ENCODE measurements at places on chromosomes 7 and 10.

- DNase-seq = no peak
Observed at GRCh38 chr7:107810626-107811025, 7.6 kb upstream of the SLC26A3 start.

DNA sequence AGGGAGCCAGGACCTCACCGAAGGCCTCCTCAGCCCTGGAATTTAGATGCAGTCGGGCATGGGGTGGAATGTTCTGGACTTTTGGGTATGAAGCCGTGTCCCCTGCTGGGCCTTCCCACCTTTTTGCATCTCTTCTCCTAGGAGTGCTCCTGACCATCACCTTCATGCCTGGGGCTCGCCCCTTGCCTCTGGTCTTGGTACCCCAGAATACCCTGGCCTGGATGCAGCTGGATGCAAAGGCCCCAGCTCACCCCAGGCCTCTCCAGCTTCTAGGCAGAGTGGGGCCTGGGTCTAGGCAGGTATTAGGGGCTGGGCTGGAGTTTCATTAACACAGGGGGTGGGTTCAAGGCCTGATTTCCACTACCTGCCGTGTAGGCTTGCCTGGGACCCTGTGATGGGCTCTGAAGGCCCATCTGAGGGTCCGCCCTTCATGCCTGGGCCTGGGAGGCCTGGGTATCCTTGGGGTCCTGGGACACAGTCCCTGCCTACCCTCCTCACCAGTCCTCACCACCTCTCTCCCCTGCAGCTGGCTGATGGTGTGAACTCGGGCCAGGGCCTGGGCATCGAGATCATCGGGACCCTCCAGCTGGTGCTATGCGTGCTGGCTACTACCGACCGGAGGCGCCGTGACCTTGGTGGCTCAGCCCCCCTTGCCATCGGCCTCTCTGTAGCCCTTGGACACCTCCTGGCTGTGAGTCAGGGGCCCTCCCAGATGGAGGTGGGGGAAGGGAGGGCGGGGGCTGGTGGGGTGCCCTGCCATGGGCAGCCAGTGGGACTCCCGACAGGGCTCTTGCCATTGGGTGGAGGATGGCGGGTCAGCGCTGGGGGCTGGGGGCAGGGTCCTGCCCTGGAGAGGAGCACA is 10.1 kb downstream of the AQP1 start:
- no peak for DNase-seq

- DNase-seq = no peak
Observed at GRCh38 chr7:132836746-132837145, 245.1 kb downstream of the CHCHD3 start.

- no peak for DNase-seq
Observed at GRCh38 chr10:109067031-109067430, 856.3 kb downstream of the XPNPEP1 start.

GRCh38 chr10:70845256-70845655 is 29.5 kb downstream of the SGPL1 start:
- no peak for DNase-seq

DNA sequence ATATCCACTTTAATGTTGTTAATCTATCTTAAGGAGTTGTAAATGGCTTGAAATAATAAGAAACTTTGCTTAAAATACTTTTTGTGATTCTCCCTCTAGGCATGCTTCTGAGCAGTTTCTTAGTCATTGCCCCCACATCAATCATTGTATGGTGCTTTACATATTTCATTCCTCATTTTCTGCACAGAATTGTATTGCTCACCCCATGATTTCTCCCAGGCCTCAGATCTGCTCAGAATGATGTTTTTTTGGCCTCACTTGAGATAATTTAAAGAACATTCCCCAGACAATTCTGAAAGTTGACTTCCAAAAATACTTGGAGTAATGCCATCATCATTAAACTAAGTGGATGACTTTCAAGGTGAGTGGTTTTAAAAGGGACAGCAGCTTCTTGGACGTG is 82.1 kb upstream of the PRPS1L1 start:
- no peak for DNase-seq

- DNase-seq = no peak
Observed at GRCh38 chr7:123533929-123534382, 439 bp downstream of the IQUB start.

DNA sequence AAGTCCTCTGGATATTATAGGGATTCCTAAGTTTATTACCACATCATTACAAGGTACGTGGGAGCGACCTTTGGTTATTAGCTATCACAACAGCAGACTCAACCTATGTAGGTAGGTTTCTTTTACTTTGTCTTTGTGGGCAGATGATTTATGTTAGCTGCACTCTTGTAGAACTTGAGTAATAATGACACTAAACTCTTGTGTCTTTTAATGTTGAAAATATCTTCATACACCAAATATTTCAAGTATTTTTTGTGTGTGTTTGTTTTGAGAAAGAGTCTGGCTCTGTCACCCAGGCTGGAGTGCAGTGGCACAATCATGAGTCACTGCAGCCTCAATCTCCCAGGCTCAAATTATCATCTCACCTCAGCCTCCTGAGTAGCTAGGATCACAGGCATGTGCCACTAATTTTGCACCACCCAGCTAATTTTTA is 19.2 kb upstream of the SUPV3L1 start:
- no peak for DNase-seq

- DNase-seq = no peak
Observed at GRCh38 chr10:131176907-131177306, 134.6 kb downstream of the TCERG1L start.

DNA sequence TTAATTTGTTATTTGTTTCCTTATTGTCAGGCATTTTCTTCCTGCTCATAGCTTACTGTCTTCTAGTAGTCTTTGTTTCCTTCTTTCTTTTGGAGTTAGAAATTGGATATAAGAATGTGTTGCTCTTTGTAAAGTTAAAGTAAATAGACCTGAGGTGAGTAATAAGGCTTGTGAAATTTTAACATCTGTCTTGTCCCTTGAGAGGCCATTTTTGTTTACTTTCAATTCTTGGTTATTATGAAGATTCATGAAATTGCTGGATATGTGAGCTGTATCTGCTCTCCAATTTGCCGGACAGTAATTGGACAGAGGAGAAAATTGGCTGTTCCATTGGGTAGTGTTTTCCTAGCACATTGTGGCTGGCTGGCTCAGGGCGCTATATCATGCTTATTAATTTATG is 260.7 kb downstream of the EXOC4 start:
- no peak for DNase-seq

GRCh38 chr10:77699080-77699645 is 61.6 kb upstream of the KCNMA1 start:
- no peak for DNase-seq

DNA sequence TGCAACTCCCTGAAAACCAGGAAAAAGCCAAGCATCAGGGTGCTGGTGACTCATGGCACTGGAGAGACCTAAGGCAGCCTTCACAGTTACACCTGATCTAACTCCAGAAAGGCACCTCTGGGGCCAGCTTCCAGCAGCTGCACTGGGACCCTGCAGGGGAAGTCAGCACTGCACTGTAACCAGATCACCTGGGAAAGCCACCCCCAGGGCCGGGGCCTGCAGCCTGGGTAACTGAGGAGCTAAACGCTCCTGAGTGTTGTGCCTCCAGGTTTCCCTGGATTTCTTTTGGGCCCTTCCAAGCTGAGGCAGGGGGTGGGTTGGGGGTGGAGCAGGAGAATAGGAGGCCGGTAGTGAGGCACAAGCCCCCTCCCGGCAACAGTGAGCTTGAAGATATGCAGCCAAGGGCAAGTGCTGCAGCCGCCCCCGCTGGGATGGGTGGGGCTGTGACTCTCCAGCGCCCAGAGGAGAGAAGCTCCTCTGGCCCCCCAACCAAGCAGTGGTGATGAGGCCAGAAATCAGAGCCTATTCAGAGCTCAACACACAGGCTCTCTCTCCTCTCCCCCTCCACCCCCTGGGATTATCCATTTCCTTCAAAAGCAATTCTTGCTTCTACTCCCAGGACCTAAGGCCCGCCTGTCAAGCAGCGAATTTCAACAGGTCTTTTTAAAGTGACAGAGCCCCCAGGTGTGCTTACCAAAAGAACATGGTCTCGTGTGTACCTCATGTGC is 2.6 kb downstream of the CXCL12 start:
- no peak for DNase-seq

GRCh38 chr10:68077026-68077425 is 1.9 kb upstream of the HERC4 start:
- DNase-seq = no peak

GRCh38 chr7:131238347-131238931 is 89.2 kb upstream of the MKLN1 start:
- no peak for DNase-seq

DNA sequence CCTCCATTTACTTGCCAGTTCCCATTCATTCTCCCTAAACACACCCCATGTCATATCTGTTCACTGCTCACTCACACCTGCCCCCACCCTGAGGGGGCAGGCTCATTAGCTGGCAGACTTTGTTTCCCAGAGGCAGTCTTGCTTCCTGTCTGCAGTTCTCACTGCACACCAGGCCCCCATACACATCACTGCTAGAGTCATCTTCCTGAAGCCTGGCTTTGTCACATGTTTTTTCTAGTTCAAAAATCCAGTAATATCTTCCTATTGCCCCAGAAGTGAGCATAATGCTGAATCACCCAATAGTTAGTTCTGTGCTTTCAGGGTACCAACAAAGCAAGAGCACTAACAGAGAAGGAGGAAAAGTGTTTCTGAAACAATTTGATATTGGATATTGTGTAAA is 1.9 kb downstream of the LRRC72 start:
- DNase-seq = no peak

- DNase-seq = no peak
Observed at GRCh38 chr10:70430493-70431445, 10.7 kb downstream of the NODAL start.

- no peak for DNase-seq
Observed at GRCh38 chr10:116371737-116372136, 47.5 kb downstream of the CCDC172 start.

- no peak for DNase-seq
Observed at GRCh38 chr10:23200997-23201652, 9.0 kb downstream of the PTF1A start.

GRCh38 chr10:118307859-118308258 is 34.3 kb downstream of the FAM204A start:
- DNase-seq = no peak

DNA sequence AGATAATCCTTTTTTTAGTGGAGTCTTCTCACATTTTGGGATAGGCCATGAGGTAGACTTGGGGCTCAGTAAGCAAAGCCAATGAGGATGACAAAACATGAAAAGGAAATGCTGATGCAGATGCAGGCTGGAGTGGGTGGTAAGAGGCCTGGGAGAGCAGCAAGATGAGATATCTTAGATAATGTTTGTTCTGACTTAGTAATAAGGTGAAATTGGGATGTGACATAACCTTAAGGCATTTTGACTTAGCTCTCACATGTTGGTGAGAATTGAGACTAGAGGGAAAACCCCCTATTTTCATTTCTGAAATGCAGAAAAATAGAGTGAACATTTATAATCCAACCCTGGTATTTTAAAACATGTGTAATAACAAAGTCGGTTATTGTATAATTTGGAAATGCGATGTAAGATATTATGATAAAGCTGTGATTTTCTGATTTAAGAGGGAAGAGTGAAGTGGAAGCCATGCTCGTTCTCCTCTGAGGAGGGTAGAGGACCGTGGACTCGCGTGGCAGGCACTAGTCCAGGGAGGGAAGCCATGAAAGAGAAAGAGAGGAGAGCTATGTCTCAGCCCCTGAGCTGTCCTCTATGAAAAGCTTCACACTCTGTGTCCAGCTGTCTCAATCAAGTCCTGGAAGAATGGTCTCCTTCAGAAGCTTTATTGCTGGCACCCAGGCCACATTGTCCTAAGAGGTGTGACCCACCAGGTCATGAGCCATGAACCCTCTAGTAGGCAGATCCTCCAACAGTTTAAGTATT is 57.3 kb downstream of the ST7 start:
- DNase-seq = no peak

- peak; percentile 14 for DNase-seq
Observed at GRCh38 chr10:11017570-11018431, at the start of gene CELF2. CELF2 (plus strand) TSS chr10:11017872; CDS start chr10:11018090, 218 bp downstream.

GRCh38 chr10:77111611-77112550 is 525.7 kb downstream of the KCNMA1 start:
- DNase-seq = no peak

DNA sequence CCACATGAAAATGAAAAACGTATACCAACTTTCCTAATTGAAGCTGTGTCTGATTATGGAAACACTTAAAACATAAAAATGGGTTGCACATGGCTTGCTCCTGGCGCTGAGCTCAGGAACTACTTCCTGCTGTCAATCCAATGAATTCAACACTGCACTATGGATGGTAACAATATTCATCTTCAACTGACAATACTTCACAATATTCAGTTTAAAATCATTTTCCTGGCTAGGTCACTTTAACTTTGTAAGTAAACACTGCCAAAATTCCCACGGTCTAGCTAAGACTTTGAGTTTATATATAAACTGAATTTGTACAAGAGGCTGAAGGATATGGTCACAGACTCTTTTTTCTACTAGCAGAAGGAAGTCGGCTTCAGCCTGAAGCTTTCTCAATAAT is 556.9 kb downstream of the TNS3 start:
- DNase-seq = no peak

GRCh38 chr10:79433324-79434222 is 11.9 kb downstream of the ZCCHC24 start:
- no peak for DNase-seq

DNA sequence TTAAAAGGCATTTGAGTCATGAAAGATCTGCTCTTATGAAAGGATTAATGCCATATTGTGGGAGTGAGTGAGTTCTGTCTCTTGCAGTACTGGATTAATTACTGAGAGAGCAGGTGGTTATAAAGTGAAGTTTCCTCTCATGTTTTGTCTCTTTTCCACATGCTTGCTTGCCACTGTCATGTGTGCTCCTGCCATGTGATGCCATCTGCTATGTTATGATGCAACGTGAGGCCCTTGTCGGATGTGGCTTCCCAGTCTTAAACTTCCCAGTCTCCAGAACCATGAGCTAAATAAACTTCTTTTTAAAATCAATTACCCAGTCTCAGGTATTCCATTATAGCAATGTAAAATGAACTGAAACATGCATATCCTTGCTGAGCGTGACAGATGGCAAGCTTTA is 22.7 kb upstream of the TCTN3 start:
- no peak for DNase-seq

DNA sequence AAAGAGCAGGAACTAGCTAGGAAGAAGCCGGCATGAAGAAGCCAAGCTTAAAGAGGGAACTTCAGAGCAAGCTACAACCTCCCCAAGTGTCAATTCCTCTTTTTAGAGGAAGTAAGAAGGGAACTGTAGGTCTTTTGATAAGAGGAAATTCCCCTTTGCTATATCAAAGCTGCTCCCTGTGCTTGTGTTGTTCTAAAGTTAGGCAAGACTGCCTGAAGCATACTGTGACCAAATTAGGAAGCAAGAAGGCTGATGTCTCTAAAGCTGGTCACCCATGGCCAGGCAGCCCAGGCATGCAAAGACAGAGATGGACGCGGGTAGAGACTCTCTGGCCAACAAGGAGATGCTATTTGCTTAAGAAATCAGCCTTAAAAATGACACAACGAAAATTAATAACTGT is 87.9 kb downstream of the RNF216 start:
- DNase-seq = no peak
